ENCODE measurements at places on chromosomes 2 and 18.
A peak's percentile ranks its signal among the peaks of the same experiment; 100 is the strongest.

DNA sequence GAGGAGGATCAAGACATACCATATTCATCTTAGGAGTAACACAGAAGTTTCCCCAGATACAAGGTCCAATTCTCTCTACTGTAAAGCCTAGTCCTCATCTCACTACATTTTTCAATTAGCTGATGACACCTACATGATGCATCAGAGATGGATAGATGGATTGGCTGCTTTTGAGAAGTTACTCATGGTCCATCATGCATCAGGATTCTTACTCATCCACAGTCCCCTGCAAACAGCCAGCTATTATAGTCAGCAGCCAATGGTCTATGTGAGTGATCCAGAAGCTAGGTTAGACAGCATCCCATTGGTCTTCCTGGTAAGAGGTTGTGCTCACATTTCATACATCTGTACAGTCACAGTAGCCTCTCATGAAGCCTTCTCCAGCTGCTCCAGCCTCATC, 154.5 kb upstream of the NRP2 start:
- DNase-seq = no peak

- peak; percentile 78 for DNase-seq
These were observed 104.2 kb downstream of the CRIM1 start for GRCh38 chr2:36459725-36460137.

DNA sequence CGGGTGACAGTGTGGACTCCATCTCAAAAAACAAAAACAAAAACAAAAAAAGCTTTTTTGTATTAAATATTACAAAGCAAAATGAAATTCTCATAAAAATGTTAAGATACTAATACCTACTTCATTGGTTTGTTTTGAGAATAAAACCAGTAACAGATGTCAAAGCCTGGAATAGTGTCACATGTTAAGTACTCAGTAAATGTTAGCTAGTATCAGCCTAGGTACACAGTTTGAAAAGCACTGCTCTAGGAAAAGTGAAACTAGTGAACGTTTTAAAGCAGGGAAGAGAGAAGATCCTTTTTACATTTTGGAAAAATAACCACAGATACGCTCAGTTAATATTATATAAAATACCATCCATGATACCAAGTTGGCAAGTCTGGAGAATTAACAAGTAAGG, 37.1 kb upstream of the ADAM17 start:
- no peak for DNase-seq

- DNase-seq = no peak
These were observed 42.7 kb downstream of the NPPC start for GRCh38 chr2:231883468-231883881.

DNA sequence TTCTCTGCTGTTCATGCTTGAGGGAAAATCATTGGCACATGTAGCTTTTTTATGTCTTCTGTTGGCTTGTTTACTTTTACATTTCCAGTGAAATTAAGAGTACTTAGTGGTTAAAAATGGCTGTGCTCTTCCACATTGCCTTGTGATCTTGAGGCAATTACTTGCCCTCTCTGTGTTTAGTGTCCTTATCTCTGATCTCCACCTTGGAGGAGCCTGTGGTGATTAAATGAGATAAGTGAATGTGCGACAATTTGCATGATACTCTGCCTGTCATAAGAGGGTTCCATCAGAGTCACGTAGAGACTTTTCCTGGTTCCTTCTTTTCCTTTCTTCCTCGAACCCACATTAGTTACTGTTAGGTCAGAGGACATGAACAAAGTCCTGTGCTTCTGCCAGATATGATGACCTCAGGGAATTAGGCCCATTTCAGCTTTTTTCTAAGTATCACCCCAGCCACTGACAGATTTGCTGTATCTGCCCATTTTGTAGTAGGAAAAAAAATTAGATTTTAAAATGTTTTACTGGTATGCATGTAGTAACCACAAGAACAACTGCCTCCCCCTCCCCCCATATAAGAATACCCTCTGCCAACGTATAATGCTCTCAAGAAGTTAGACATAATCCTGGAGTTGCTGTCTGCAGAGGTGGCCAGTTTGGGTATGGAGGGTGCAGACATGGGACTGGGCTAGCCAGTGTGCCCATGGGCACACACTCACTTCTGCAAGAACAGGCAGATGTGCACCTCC, 51.9 kb downstream of the TET3 start:
- no peak for DNase-seq

- DNase-seq = no peak
These were observed 226.9 kb upstream of the THSD7B start for GRCh38 chr2:136538489-136538888.

GRCh38 chr2:54605836-54606235, 117.6 kb upstream of the EML6 start:
- DNase-seq = no peak

DNA sequence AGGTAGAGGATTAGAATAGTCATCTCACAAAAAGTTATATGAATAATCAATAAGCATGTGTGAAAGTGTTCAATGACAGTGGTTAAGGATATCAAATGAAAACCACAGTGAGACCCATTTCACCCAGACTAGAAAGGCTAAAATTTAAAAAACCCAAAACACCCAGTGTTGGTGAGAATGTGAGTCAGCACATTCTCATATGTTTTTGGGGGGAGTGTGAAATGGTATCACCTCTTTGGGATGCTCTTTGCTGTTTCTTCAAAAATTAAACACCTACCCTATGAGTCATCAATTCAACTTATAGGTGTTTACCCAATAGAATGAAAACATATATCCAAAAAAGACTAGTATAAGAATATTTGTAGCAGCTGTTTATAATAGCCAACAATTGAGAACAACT, 69.8 kb downstream of the MAP3K20 start:
- no peak for DNase-seq

- no peak for DNase-seq
These were observed 193.2 kb downstream of the BCL2 start for GRCh38 chr18:63126134-63127069.

- no peak for DNase-seq
These were observed 123.1 kb downstream of the CACNB4 start for GRCh38 chr2:151975460-151976414.

DNA sequence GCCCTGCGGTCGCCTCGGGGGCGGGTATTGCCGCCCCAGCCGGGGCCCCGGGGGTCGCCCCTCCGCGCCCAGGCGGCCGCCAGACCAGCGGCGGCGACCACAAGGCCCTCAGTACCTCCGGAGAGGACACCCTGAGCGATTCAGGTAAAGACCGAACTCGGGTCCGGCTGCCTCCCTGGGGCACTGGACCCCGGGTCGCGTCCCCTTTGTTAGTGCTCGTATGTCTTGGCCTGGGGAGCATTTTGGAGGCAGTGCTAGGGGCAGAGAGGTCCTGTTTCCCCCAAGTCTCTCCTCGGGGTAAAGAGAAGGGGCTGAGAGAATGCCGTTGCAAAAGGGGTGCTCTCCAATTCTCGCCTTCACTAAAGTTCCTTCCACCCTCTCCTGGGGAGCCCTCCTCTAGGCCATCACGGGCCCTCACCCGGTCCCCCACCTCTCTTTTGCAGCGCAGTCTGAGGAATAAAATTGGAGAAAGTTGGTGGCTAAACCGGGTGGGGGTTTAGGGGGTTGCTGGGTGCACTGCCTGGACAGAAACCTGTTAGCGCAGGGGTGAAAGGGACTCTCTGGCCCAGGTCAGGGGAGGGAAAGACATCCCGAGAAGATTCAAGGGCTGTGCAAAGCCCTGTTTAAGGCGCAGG, 2.5 kb downstream of the MYCN start:
- DNase-seq = no peak

GRCh38 chr2:192010073-192010472, 163.2 kb upstream of the CAVIN2 start:
- DNase-seq = no peak

DNA sequence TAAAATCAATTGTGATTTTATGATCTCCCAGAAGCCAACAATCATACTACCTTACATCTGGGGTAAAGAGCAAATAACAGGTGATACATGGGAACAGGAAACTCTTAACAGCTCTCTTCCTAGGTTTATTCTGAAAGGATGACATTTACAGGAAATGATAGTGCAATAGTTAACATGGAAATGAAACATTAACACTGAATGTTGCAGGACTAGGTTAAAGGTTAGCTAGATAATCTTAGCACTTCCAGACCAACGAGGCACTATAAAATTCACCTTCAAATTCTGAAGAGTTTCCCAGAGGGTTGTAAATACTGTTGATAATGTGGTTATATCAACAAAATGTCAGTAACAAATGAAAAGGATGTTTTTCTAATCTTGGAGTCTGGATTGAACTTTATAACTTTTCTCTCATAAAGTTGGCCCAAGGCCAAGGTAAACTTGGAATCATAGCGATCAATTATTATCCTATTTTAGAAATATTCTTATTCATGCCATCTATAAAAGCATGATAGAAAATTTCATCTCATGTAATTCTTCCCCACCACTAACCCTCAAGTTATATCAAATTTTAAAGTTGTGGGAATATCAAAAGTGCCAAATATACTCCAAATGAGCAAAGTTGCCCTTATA, 32.9 kb upstream of the GCG start:
- DNase-seq = no peak

DNA sequence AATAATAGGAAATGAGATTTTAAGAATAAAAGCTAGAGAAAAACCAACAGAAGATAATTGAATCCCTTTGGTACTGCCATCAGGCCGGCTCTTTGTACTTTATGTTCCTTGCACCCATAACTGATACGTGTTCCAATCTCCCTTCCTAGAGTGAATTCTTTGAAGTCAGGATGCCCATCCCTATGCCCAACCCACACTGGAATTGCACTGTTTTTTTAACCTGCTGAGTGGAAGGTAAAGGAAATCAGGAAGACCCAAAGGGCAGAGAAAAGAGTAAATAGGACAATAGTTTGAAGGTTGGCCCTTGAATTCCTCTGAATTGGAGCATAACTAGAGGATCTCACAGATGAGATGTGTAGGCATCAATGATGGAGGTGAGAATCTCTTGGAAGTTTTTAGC, 4.4 kb upstream of the ATG16L1 start:
- no peak for DNase-seq

- DNase-seq = no peak
These were observed 12.6 kb upstream of the SP9 start for GRCh38 chr2:174322149-174322548.

DNA sequence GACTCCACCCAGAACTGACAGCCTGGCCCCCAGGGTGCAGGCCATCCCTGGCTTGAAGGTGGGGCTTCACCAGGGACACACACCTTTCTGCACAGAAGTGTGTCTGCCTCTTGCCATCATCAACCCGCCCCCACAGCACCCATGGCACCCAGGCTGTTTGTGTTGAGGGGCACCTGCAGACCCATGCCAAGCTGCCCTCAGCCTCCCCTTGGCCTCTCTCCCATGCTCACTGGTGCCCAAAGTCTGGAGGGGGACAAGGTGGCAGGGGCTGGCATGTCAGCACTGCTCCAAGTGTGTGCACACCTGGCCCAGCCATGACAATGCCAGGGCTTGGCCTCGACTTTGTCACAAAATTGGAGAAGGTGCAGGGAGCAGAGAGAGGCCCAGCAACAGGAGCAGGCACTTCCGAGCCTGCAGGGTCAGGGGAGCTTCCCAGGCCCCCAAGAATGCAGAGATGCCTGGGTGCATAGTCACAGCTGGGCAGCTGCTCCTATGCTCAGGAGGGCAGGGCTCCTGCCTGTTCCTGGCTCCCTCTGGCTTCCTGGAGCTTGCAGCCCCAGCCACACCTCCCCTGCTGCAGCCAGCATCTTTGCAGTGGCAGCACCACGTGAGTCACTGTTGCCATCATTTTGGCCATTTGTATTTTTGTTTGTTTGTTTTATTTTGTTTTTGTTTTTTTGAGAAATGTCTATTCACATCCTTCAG, 280.6 kb upstream of the UBE2E3 start:
- DNase-seq = no peak

GRCh38 chr2:123073371-123073770, 951.7 kb upstream of the CNTNAP5 start:
- no peak for DNase-seq

DNA sequence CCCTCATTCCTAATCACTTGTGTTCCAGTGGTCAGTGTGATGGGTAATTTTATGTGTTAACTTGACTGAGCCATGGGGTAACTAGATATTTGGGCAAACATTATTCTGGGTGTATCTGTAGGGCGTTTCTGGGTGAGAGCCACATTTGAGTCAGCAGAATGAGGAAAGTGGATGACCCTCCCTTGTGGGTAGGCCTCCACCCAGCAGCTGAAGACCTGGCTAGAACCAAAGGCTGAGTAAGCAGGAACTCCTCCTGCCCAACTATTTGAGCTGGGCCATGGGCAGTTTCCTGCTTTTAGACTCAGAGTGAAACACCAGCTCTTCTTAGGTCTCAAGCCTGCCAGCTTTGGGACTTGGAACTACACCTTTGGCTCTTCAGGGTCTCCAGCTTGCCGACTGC, 141.8 kb downstream of the ACKR3 start:
- no peak for DNase-seq

- peak; percentile 18 for DNase-seq
These were observed 89.2 kb downstream of the DOCK10 start for GRCh38 chr2:224952936-224953657.

DNA sequence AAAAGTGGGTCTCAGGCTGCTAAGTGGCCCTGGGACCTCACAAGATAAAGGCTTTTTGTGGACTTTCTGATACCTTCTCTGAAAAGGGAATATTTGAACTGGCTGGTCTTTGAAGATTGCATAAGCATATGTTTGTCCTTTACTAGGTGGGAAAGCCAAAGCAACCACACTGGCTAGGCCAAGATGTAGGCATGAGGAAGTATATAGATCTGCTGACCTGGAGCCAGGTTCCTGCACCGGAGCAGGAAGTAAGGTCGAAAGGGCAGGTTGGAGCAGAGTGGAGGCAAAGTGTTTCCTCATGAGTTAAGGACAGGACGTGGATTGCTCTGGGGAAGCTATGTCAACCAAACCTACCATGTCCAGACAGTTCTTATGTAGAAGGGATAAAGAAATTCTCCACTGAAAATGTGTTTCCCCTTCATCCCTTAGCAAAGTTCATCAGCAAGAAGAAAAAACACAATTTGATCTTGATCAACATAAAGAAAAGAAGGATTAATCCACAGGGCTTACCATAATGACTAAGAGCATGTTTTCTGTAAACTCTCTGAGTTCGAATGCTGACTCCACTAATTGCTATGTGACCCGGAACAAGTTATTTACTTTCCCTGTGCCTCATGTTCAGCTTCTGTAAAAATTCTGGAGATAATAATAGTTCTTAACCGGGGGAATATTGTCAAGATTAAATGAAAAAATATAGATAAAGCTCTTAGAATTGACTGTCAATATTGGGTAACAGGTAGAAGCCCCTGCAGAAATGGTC, 156.1 kb upstream of the SRD5A2 start:
- DNase-seq = no peak

GRCh38 chr2:182503886-182504285, 77.0 kb upstream of the PDE1A start:
- DNase-seq = no peak

GRCh38 chr2:1731963-1732768, 12.1 kb downstream of the PXDN start:
- peak; percentile 50 for DNase-seq

All from mucosa of gallbladder (tissue), 1 donor.